Femur (tissue), 1 donor: ENCODE measurements at places on chromosomes 2 and 18.

DNA sequence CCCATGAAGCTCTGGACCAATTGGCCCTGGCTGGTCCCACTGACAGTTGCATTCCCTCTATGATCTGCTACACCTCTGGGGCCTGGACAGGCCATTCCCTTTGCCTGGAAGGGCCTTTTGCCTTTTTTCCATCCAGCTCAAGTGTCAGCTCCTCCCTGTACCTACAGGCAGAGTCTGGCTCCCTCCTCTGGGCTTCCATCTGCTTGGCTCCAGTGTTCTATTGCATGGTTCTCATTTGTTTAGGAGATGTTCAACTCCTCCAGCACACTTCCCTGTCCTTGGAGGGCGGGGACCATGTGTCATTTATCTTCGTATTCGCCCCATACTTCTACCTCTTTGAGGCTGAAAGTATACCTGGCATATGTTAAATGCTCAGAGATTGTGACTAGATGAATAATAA lies 61.1 kb downstream of the PRKCE start:
- no peak for DNase-seq

DNA sequence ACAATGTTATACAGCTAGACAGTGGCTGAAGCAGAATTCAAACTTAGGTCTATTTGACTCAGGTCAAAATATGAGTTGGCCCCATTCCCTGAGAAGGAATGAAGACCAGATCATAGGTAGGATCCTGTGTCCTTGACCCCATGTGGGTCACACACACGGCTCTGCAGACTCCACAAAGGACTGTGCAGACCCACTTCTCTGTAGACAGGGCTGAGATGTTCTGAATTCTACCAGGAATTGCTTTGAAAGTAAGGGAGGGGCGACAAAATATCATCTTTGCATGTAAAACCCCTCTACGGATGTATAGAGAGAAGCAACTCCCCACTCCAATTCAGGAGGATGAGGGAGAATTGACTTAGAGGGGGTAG lies 62.3 kb upstream of the CTIF start:
- no peak for DNase-seq

DNA sequence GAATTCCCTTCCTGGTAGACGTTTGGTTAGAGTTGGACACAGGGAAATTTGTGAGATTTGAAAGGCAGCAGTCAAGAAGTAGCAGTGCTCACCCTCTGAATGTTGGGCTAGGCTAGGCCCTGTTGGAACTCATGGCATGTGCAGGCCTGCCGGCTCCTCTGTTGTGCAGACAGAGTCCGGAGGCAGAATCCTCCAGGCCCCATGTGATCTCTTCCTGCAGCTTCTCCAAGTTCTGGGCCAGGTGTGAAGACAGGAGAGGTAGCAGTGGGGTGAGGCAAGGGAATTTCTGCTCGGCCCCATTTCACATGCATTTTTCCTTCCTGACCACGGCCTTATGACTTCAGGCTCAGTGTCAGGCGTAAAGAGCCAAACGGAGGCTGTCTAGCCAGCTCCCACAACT lies 36.9 kb upstream of the RAB31 start:
- DNase-seq: no peak

DNA sequence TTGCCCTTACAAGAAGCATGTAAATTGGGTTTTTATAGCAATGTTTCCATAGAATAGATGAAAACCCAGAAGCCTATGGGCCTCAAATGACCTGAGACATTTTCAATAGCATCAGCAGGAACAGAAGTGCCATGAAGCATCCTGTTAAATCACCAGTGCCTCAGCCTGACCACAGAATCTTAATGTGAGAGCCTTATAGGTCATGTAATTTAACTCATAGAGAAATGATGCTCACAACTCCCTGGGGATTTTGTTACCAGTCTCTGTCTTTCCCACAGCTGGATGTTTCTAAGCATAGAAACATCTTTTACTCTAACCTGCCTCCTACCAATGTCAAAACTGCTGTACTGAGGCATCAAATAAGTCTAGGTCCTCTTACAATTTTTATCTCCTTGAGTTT lies 295.8 kb upstream of the ACVR2A start:
- no peak for DNase-seq

DNA sequence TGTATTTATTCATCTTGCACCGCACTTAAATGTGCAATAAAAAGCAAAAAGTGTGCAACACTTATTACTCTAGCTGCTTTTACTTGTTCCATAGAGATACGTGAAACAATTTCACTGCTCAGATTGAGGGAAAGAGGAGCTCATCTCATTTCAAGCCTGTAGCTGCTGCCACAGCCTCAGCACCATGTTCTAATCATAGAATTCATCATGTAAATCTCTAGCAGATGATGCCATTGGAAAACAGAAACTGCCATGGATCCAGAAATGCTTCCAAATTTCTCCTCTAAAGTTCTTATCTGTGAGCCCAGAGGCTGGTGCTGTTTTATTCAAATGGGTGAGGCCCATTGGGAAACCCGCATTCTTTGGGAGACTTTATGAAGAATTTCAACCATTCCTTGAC lies 2.0 kb downstream of the CDC42EP3 start:
- no peak for DNase-seq
